NCI-H2081 (cell line): ENCODE measurements at places on chromosomes 11 and 22.

DNA sequence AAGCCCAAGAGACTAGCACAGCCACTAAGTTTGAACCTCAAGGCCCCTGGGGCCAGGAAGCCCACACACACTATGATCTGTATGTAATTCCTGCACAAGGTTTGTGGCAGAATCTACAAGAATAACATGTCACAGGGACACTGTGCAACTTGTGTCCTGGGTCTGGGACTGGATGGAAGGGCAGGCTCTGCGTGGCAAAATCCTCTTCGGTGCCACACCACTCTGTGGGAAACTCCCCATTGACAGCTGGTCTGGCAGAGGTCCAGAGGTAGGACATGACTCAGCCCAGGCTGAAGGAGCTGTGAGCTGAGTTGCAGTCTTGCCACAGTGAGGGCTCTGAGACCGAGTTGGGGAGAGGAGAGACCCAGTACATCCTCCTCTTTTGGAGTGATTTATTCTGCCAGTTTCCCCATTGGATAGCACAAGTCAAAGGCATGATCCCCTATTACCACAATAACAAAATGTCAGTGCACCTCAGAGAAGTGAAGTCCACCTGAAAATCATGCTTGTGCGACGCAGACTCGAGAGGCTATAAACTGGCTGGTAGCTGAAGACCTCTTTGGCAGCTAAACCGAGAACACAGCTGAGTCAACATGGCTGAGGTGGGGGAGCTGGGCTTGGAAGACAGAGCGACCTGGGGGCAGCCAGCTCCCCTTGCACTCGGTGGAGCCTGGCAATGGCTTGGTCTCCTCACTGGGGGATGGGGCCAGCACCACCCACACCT is 23.3 kb upstream of the SERPIND1 start:
- DNase-seq: no peak

DNA sequence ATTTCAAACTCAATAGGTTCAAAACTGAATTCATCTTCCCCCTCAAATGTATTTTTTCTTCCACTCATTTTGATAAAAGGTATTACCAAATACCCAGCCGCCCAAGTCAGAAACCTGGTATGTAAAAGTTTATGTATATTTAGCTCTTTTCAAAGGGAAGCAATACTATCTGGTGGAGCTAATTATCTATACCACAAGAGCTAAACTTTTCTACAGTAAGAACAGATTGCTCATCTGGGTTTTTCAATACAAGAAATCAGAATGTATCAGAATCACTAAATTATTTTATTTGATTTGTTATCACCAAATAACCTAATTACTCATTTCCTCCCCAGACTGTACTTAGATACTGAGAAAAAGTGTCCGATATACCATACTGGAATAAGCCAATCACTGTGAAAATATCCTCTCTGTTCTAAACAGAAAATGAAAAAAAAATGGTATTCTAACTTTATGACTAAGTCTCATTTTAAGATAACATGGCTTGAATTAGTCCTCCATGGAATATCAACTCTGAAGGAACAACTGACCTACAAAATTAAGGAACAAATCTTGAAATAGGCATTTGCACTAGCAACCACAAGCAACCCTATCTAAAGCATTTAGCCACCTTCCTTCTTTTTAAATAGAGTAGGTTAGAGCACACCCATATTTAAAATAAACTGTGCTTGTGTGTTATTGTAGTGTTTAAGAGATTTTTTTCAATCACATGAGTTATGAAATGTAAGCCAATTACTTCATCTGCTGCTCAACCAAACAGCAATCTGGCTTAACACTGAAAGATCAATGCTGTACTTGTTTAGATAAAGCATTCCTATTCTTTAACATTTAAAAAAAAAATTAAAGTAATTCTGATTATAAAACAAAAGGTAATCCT is 35.0 kb downstream of the RDX start:
- no peak for DNase-seq

GRCh38 chr11:87463486-87464102 is 425.9 kb downstream of the TMEM135 start:
- peak; percentile 48 for DNase-seq

GRCh38 chr11:75996523-75997442 is 181.8 kb downstream of the UVRAG start:
- no peak for DNase-seq

GRCh38 chr11:134644476-134645456 is 232.7 kb upstream of the B3GAT1 start:
- no peak for DNase-seq

DNA sequence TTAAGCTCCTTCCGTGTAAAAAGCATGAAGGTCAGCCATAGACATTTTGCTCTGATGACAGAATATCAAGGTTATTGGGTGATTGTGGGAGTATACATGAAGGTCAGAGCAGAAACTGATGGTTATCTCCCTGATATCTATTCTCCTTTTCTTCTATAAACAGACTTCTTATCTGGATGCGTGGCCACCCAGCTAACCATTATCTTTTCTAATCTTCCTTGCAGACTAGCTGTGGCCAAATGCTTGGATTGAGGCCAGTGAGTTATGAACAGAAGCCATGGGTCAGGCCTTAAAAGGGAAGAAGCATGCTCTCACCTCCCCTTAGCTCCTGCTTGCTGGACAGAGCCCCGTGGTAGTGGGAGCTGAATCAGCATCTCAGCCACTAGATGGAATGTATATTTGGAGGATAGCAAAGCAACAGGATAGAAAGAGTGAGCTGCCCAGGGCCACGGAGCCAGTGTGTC is 31.3 kb upstream of the LRRC55 start:
- no peak for DNase-seq

DNA sequence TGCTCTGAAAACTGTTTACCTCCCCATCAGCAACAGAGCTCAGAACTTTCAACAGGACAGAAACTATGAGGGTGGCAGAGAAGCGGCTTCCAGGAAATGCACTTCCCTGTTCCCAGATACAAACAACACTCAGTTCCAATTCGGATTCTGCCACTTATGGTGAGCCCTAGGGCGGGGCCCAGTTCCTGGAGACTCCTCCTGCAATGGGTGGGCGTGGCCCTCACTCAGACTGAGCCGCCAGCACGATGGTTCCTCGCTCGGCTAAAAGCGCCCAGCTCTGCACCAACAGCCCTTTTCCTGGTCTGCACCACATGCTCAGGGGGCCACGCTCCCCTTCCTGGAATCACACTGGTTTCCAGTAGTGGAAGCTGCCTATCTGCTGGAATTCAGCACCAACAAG is 314.1 kb downstream of the CTTN start:
- DNase-seq: no peak

- DNase-seq: no peak
These were observed 38.2 kb upstream of the LYVE1 start for GRCh38 chr11:10606536-10607208.

DNA sequence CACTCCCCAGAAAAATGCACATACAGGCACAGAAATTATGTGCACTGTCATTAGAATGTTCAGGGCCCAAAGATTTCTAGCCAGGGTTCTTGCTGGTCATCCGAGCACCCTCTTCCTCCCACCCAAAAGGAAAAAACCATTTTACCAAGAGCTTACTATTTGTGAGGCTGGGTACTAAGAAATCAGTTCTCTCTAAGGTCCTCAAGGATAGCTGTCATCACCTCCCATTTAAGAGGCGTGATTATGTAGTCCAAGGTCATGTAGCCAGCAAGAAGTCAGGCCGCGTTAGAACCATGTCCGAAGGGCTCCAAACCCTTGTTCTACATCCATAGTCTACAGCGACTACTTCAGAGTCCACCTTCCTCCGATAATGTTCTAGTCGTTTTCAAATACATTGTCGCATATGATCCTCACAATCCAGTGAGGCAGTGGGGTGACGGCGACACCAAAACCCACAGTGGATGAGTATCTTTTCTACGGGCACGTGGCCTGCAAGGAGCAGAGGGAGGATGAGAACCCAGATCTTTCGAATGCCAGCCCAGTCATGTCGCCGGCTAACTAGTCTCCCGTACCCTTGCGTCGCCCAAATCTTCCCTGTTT is 634 bp downstream of the TIMM8B start:
- peak; percentile 9 for DNase-seq

DNA sequence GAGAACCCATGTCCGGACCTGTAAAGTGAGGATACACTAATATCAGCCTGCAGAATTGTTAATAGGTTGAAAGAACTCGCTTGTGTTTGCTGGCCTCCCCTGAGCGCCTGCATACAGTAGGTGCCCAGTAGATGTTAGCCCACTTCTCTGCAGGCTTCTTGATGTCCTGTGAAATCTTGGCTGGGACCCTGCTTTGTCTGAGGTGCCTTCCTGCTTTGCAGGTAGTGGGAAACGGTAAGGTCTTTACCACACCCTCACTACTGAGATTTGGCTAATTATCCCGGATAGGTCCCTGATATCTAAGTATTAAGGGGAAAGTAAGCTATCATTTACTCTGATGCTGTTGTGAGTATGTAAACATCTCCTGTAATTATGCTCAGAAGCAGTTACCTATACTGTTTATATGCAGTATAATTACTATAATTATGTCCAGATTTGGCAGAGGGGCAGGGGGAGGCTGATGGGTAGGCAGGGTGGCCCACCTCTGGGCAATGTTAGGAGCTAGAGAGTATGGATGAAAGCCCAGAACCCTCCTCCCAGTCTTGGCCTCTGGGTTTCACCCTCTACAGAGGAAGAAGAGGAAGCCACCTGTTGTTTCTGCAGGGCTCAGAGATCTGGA is 1.2 kb upstream of the ARRB1 start:
- DNase-seq: peak; percentile 47

DNA sequence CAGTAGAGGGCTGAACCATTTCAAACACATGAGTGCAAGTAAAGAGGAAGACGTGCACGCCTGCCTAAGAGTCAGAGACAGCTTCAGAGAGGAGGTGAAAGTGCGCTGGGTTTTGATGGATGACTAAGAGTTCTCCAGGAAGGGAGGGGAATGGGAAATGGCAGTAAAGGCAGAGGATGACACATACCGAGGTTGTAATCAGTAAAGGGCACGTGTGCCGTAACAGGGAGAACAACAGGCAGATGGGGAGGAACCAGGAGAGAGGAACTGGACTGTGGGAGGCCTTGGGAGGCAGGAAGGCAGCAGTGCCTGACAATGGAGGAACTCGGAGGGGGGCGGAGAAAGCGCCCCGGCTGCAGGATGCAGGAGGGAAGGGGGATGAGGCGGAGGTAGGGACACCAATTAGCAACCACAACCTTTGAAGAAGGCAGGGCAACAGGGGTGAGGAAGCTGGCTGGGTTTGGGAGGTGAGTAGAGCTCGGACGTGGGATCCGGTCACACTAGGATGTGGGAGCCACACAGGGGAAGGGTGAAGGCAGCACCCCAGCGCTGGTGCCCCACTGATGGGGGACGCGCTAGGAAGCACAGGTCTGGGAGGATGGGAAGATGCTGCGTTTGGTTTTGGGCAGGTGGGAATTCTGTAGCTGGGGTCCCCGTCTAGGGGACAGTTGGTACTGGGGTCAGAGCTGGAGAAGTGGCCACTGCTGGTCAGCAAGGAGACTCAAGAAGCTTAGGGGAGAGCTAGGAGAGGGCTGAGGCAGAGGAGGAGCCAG is 67.4 kb downstream of the SCUBE1 start:
- no peak for DNase-seq

- DNase-seq: no peak
These were observed 99.1 kb upstream of the MTNR1B start for GRCh38 chr11:92870196-92870832.

GRCh38 chr11:789943-790342 is at the start of gene CEND1:
CEND1 (minus strand) TSS chr11:790090; CDS start chr11:788576, 1,514 bp downstream.
- DNase-seq: no peak

DNA sequence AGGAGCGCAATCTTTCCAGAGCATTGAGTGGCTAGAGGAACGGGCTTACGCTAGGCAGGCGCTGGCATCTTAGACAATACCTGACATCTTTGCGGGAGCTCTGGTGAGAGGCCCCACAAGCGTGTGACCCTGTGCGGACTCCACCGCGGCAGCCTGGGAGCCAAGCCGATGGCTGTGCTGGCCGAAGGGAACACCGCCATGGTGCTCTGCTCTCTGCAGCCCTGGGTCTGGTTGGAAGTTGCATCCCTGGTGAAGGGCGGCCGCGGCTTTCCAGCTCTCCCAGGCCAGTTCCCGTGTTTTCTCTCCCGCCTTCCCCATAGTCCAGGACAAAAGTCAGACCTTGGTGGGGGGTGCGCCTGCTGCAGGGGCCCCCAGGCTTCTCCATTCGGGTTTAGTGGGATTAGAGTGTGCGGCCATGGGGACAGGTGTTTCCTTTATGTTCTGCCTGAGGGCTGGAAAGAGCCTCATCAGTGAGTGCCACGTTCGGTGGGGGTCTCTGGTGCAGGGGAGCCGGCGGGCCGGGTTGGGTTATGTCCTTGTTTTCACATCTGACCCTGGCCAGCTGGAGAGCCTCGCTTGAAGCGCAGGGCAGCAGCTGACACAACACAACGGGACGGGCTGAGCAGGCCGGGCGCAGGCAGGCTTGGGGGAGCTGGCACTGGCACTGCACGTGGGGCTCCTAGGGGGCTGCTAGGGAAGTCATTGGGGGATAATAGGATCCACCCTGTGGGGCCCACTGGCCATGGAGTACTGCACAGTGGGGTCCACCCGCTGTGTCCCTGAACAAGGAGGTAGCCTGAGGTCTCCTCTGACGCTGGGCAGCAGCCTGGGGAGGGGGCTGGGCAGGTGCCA is 94.8 kb downstream of the KCNQ1 start:
- DNase-seq: no peak

- no peak for DNase-seq
These were observed 352.8 kb upstream of the NARS2 start for GRCh38 chr11:78927511-78927910.

DNA sequence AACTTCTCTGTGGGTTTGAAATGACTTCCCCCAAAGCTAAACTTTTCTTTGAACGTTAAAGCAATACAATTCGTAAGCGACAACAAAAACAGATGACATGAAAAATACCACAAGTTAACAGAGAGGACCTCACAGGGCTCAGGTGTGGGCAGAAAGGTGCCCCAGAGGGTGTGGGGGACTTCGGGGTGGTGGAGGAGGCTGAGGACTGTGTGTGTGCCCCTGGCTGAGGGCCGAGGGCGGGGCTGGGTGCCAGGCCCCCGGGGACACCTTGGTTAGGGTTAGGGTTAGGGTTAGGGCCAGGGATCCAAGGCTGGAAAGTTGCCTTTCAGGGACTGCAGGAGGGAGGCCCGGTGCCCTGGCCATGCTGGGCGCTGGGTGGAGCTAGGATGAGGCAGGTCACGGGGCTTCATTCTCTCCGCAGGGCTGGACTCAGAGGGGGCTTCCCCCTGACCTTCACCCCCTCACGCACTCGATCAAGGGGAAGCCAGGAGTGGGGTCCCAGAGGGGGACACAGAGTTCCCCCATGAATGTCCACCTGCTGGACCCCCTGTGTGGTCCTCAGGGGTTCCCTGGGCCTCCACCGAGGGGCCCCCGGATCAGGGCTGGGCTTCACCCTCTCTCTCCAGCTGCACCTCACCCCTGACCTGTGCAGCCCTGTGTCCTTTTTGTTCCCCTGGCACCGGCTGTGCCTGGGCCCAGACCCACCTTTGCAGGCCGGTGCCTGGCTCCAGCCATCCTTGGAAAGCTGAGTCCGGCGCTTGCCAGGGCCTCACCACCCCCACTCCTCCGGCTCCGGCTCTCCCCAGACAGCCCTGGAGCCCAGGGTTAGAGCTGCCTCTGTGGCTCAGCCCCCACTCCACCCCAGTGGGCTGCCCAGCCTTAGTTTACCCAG is 7.0 kb downstream of the TNNI2 start:
- no peak for DNase-seq

- DNase-seq: no peak
These were observed 20.0 kb downstream of the POLR3H start for GRCh38 chr22:41524251-41524661.
